ENCODE measurements at places on chromosomes 6 and 20.

DNA sequence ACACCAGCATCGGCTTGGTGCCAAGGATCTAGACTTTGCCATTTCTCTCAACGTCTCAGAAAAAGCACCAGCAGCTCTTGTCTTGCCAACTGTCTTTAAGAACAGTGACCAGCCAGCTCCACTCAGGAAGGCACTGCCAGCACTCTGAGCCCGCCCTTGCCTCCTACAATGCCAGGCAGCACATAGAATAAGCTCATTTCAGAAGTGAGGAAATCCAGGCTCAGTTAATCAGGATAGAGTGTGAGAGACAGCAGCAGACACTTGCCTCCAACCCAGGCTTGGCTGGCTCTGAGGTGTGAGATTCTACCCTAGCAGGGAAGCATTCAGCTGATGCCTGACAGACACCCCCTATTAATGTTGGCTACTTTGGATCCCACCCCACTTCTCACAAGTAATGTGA is 4.3 kb upstream of the SYNDIG1 start:
- no peak for DNase-seq

- no peak for DNase-seq
Observed at GRCh38 chr6:166167801-166168615, at the start of gene TBXT. Gene TBXT, minus strand, starts transcription at chr6:166167851. Its CDS starts 260 bp downstream, at chr6:166167591.

- DNase-seq = no peak
Observed at GRCh38 chr6:84197708-84198107, 29.7 kb downstream of the CEP162 start.

GRCh38 chr20:21539512-21539911 is 25.6 kb upstream of the NKX2-2 start:
- no peak for DNase-seq

DNA sequence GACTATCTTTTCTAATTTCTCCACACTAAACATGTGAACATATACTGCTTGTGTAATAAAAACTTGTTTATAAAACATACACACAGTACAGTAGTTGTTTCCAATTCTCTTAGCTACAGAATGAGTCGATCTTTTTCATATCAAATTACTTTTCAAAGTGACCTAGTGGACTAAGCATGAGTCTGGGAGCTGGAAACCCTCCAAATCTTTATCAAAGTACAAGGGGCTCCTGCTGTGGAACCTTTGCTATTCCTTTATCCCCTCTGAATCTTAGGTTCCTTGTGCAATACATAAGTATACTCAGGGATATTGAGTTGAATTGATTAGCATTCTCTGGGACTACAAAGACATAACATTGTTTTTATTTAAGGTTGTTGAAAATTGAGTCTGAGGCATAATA is 48.7 kb upstream of the TAB2 start:
- no peak for DNase-seq

GRCh38 chr20:54688476-54688875 is 213.1 kb downstream of the DOK5 start:
- no peak for DNase-seq

DNA sequence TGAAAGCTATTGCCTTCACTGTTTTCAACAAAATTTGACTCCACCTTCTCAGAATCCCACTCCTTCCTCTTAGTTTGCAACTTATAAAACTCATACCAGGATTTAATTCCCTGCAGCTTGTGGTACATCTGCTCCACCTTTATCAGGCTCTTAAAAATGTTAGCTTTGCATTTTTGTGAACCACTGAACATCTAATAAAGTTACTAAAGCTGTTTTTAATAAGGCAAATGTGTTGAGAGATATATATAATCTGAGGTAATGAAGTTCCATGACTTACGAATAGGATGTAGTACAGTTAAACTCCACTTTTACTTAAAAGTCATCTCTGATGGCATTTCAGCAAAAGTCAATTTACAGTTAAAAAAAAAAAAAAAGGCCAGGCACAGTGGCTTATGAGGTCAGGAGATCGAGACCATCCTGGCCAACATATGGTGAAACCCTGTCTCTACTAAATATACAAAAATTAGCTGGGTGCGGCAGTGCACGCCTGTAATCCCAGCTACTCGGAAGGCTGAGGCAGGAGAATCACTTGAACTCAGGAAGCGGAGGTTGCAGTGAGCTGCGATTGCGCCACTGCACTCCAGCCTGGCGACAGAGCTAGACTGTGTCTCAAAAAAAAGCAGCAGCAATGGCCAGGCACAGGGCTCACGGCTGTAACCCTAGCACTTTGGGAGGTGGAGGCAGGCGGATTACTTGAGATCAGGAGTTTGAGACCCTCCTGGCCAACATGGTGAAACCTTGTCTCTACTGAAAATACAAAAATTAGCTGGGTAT is 106.2 kb downstream of the KIF13A start:
- no peak for DNase-seq

- DNase-seq = no peak
Observed at GRCh38 chr6:32057966-32058365, 19.8 kb downstream of the CYP21A2 start.

DNA sequence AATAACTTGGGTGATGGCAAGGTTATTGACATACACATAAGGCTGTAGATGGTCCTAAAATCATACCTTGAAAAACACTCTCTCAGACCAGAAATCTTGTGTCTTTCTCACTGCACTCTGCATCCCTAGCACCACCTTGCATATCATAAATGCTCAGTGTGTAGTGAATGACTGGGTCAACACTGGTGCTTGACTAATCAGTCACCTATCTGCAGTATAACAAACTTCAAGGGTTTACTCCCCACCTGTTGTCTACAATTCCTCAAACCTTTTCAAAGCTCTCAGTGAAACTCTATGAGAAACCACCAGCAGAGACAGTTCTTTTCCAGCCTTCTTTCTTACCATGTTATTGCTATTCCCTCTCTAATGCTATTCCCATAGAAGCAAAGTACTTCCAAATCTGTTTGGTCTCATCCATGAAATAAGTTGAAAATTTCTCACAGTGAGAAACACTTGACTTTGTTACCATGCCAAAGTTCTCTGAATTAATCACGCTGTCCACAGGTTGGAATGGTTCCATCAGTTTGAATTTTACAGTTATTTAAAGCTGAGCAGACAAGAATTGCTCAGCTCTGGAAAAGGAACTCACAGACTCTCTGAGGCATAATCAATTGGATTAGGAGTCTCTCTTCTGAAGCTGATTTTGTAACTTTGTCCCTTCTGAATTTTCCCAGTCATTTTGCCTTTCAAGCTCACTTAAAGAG is 104.8 kb upstream of the EYA4 start:
- DNase-seq = no peak

GRCh38 chr6:71309656-71310055 is 21.0 kb downstream of the OGFRL1 start:
- DNase-seq = no peak

DNA sequence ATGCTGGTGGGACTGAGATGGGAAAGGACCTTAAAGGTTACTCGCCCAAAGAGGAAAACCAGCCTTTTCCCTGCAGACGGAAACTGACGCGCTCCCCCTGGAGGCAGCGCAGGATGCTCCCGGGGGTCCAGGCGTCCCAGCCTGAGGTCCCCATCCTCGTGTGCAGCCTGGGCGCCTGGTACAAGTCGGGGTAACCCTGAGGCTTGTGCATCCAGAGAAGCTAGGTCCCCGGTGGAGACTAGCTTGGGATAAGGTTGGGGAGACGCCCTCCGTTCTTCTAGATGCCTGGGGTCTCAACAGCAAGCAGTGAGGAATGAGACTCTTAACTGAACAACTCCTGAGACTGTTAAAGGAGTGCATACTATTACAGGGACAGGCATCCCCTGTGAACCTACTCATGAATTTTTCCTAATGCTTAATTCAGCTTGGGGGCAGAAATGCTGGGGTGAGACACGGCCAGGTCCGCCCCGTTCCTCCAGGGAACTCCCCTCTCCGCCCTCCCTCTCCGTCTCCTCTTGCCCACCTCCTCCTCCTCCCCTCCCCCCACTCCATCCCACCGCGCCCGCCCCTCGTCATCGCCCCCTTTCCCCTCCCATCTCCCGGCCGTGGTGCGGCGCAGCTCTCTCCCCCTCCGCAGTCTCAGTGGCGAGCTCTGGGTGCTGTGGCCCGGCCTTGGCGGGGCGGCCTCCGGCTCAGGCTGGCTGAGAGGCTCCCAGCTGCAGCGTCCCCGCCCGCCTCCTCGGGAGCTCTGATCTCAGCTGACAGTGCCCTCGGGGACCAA is at the start of gene PRSS35:
PRSS35 (plus strand) TSS at position 634 of the 781 bp plus-strand sequence. CDS start 10,908 bp downstream, outside the sequence.
- peak; percentile 4 for DNase-seq

DNA sequence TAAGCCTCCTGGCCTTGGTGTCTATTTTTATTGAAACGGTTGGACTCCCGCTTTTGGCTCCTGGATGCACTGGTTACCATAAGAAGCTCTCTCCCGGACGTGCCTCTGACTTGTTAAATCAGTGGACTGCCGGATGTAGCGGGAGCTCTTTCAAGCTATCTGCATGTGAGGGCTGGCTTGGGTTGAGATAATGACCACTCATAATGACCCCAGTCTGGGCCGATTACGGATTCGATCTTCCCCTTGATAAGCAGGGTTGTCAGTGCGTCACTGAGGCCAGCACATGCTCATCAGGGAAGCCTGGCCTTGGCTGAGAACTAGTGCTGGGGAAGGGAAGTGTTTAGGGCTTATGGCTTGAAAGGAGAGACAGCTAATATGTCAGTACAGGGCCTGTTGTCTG is 528.1 kb downstream of the CDH26 start:
- DNase-seq = no peak

- DNase-seq = no peak
Observed at GRCh38 chr6:45921691-45922281, 93.9 kb downstream of the CLIC5 start.

- DNase-seq = no peak
Observed at GRCh38 chr20:419556-420165, 11.6 kb downstream of the RBCK1 start.

GRCh38 chr6:16849988-16850680 is 88.9 kb upstream of the ATXN1 start:
- DNase-seq = no peak

DNA sequence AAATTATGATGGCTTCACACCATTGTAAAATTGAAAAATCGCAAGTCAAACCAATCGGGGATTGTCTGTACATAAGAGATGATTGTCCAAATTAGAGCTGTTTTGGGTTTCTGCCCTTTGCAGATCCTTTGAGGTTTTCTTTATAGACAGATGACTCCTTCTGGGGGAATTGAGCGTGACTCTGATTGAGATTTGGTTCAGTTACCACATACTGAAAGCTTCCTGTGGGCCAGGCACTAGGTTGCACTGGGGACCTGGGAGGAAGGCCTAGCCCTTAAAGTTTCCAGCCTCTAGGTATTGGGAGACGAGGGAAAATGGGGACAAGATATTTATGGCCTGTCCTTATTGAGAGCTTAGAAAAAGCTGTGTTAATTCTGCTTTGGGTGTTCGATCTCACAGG is 9.2 kb downstream of the VAPB start:
- no peak for DNase-seq

DNA sequence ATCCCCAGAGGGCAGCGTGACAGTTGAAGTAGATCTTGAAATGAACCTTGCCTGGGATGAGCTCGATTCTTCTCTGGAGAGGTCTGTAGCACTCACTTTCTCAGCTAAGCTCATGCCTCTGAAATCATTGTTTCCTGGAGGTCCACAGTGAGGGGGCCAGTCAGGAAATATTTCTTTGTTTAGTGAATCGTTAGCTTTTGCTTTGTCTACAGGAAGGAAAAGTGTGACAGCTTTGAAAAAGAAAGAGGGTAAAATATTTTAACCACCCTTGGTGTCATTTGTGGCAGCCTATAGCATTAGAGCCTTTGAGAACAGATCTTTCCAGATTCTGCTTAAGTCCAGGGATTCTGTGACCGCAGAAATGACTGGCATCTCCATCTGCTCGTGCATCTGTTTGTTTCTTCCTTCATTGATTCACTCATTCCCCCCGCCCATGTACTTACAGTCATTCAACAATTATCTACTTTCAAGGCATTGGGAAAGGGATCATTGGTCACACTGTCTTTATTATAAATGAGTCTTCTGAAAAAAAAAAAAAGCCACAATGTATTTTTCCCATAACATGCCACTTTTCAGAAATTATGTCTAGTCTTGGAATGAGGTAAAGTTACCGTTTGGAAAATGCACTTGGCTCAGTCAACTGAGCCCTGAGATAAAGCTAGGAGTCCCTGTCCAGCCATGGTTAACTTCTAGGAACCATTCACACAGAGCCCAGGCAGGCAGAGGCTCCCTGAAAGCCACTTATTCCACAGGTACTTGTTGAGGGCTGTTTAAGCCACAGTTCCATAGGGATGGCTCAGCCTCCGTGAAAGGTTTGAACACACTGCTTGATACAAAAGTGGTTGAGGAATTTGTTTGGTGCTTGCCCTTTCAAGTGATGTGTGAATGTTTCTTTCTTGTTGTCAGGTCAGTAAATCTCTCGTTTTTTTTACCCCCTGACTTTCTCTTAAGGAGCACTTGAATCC is 86.0 kb downstream of the TIAM2 start:
- DNase-seq = no peak

DNA sequence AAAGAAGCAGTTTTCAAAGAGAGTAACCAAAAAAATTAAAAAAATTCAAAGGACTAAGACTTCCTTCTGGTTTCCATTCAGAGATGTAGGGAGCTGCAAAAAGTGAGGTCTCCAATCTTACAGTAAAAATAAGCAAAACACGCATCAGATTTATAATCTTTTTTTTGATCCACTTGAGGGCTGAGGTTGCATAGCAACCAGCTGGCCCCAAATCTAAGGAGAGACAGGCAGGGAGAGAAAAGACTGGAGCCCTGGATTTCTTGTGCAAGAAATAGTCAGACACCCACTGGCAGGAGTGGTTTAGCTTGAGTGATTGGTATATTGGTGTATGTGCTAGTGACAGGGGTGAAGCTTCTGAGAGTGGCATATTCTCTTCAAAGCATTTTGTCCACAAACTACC is 135.9 kb upstream of the FUT9 start:
- DNase-seq = no peak

DNA sequence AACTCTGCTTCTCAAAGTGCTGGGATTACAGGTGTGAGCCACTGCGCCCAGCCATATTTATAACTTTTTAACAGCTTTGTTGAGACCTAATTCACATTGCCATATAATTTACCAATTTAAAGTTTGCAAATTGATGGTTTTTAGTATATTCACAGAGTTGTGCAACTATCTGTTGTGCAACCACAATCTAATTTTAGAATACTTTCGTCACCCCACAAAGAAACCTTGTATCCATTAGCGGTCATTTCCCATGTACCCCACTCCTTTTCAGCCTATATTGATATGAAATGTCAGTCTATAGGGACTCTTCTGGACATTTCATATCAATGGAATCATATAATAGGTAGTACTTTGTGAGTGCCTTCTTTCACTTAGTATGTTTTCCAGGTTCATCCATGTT is 55.8 kb downstream of the FOXO3 start:
- no peak for DNase-seq
